Activated B cell treated with CpG ODN at 0.5 μM for 24 hours (primary cell): ENCODE measurements at places on chromosomes 11 and 22. TPM values are rescaled to one million over a fixed set of nuclear protein-coding genes. Genes with fewer than 3 reads are reported as not detected.

ZNRF3 gene
- total RNA-seq: 0.51 and 0.69 TPM in 2 replicates

PKP3 gene
- 0.18 TPM in 1 of 2 replicates, not detected in the other for total RNA-seq

CPSF7 gene
- total RNA-seq: 109 and 124 TPM in 2 replicates

VSIG2 gene
- 0.20 TPM in 2 replicates for total RNA-seq

C22orf31 gene
- not detected in 2 replicates for total RNA-seq

TRIM64 gene
- not detected in 2 replicates for total RNA-seq

PIWIL4 gene
- total RNA-seq: 0.62 and 1.1 TPM in 2 replicates

MUC6 gene
- total RNA-seq: not detected in 2 replicates

RASD2 gene
- total RNA-seq: not detected in 2 replicates

MS4A15 gene
- total RNA-seq: not detected in 2 replicates

ZNF280A gene
- total RNA-seq: not detected in 2 replicates

POU2AF2 gene
- total RNA-seq: not detected in 2 replicates

C11orf65 gene
- total RNA-seq: 0.69 and 1.7 TPM in 2 replicates

DNAJB7 gene
- total RNA-seq: not detected in 2 replicates

DBX1 gene
- not detected in 2 replicates for total RNA-seq

LDHA gene
- total RNA-seq: 282 and 287 TPM in 2 replicates

MYO7A gene
- total RNA-seq: 5.1 and 5.4 TPM in 2 replicates

OR4A47 gene
- not detected in 2 replicates for total RNA-seq

MYEOV gene
- 0.62 TPM in 1 of 2 replicates, not detected in the other for total RNA-seq

RRAS2 gene
- total RNA-seq: 97.7 and 106 TPM in 2 replicates
